Hematopoietic multipotent progenitor cell treated with erythropoietin and hydrocortisone succinate and interleukin-3 and kit ligand, for 8 days (in vitro differentiated cells): ENCODE measurements at places on chromosomes 12 and 14.
A peak's percentile ranks its signal among the peaks of the same experiment; 100 is the strongest.

DNA sequence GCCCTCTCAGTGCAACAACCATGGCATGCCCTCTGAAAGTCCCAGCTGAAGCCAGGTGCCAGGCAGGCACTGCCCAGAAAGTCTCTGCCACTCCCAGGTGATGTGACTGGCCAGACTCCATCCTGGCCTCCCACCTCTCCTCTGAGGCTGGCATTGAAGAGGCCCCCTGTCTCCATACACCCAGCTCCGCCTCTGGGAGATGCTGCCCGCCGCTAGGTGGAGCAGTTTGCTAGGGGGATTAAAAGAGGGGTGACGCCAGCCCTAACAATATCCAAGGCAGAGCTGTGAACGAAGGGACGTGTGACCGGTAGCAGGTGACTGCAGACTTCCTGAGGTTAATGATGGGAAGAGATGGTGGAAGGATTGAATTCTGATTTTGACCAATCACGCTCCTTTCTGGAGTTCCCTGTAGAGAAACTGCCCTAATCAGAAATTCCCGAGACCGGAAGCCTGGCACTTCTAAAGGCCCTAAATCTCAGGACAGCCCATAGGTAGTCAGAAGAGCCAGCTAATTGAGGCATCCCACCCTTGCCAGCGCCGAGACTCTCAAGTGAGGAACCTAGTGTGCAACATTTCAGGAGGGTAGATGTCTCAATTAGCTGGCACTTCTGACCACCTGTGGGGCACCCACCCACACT is 8.3 kb upstream of the PLEK2 start:
- peak; percentile 76 for DNase-seq

GRCh38 chr12:12294215-12295005 is 27.6 kb upstream of the LRP6 start:
- no peak for DNase-seq

- no peak for DNase-seq
These were observed 83.2 kb downstream of the ALG10B start for GRCh38 chr12:38399711-38400206.

DNA sequence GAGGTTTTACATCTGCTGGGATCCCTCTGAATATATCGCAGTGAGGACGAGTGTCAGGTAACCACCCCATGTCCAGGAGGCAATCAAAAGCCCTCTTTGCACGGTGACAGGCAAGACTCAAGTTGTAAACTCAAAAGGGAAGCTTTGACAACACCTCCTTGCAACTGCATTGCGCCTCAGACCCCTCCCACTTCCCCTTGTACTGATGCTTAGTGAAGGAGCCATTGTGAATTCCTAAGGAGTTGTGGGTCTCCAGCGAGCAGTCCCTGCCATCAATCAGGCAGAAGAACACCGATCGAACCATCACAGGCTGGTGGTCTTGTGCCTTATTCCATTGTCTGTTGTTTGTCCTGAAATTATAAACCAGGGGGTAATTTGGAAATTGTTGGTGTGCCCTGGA is 112.6 kb downstream of the CCDC60 start:
- no peak for DNase-seq

- no peak for DNase-seq
These were observed 480.7 kb upstream of the RGS6 start for GRCh38 chr14:71451501-71451900.

- no peak for DNase-seq
These were observed 23.7 kb upstream of the OR6J1 start for GRCh38 chr14:22667881-22668280.

- no peak for DNase-seq
These were observed 53.8 kb downstream of the SCARB1 start for GRCh38 chr12:124809878-124810277.

- DNase-seq = no peak
These were observed 23.5 kb upstream of the SMAGP start for GRCh38 chr12:51293696-51294095.

- DNase-seq = no peak
These were observed 16.8 kb downstream of the OR4K1 start for GRCh38 chr14:19947413-19948090.

DNA sequence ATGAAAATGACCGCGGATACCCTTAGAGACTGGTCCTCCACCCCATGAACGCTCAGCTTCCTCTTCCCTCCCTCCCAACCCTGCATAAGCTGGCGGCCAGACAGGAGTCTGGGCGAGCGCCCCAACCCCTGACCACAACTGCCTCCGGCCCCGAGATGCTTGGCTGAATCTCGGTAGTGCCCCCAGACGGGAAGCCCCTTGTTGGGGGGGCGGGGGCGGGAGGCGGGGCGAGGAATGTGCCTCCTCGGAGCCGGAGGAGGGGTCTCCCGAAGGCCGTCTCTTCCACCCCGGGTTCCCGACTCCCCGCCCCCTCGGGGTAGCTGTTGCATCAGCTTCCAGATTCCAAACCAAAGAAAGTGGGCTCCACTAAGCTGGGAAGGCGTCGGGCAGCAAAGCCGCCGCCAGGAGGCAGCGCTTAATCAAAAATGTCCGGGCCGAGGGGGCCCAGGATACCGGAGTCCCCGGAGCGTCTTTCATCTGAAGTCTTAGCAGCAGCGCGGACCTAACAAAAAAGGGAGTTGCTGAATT is 7.1 kb upstream of the MRPL52 start:
- DNase-seq = peak; percentile 77

- DNase-seq = no peak
These were observed 141.9 kb downstream of the BTG1 start for GRCh38 chr12:92003701-92004100.

DNA sequence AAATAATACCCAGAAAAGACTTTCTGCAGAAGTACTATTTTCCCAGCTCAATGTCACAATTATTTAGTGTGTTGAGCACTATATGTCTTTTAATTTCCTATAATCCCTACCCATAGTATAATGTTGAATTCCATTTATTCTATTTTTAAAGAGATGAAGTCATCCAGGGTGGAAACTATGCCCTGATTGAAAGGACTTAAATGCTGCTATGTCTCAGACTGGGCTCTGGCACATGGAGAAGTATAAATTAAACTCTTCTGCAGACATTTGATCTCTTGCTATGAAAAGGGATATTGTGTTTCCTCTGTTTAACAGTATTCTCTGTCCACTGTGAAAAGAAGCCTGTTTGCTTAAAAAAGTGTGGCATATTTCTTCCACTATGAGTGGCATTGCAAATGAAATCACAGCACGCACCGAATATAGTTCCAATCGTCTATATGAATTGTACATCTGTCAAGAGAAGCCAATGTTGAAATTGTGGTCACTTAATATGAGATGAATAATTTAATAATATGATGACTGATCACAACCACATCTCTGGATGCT is 192.3 kb downstream of the BCAT1 start:
- DNase-seq = no peak
